ENCODE measurements at places on chromosomes 1 and 21. TPM values are rescaled to one million over a fixed set of nuclear protein-coding genes. Genes with fewer than 3 reads are reported as not detected.

- no peak for DNase-seq
Measured at GRCh38 chr21:32645261-32646182, 33.3 kb upstream of the CFAP298 start.

GRCh38 chr1:53339736-53340635 is 12.1 kb upstream of the LRP8 start:
- peak; percentile 49 for DNase-seq

GRCh38 chr1:10146391-10146790 is 64.0 kb upstream of the KIF1B start:
- DNase-seq = no peak

GRCh38 chr1:67691712-67692111 is 6.7 kb downstream of the GADD45A start:
- no peak for DNase-seq

DNA sequence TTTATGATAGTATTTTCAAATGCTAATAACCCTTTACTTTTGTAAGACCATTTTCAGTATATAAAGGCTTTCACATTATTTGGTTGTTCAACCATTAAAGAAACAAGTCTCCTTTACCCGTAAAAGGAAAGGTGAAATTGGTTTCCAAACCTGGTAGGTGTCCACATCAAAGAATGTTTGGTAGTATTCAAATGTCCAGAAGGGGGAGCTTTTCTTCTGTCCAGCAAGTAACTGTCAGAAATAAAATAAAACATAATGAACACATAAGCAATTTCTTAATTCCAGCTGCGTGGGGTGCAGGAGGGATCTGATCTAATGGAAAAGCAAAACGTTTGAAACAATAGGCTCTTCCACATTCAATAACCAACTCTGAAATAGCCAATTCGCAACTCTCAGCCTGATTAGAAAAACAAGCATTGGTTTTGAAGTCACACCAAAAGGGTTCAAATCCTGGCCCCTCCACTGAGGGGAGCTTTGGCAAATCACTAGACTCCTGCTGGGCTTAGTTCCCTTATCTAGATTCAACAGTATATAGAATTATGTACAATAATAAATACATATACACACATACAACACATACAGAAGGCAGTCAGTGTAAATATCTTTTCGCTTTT is 11.0 kb downstream of the YIPF1 start:
- DNase-seq = no peak

GRCh38 chr1:184691719-184692324 is 62.8 kb downstream of the EDEM3 start:
- no peak for DNase-seq

DNA sequence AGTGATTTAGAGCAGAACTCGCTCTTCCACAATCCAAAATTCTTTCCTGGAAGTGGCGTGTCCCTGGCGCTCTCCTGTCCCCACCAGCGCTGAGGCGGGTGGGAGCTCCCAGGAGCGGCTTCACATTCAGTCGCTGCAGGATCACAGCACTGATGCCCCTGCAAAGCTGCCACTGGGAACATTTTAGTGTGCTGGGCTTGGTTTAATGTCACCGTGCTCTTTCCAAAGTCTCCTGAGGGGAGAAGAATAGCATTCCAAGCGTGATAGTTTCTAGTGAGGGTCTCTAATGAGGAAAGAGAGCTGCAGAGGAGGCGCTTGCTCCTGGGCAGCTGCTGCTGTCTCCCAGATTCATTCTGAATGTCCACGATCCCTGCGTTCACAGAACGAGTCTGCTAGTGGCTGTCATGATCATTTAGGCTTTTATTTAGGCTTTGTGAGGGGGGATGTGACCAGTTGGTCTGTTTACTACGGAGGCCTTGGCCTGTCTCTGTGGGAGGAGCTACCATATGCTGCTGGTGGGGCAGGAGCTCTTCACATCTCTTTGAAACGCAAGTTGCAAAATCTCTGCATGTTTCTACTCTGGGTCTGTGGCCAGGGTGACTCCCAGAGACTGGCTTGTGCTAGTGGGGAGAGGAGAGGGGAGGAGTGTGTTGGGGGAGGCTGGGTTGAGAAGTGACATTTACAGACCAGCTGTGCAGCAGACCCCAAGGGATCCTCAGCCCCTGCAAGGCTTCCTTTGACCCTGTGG is 23.4 kb downstream of the OLFML3 start:
- DNase-seq = no peak

DNA sequence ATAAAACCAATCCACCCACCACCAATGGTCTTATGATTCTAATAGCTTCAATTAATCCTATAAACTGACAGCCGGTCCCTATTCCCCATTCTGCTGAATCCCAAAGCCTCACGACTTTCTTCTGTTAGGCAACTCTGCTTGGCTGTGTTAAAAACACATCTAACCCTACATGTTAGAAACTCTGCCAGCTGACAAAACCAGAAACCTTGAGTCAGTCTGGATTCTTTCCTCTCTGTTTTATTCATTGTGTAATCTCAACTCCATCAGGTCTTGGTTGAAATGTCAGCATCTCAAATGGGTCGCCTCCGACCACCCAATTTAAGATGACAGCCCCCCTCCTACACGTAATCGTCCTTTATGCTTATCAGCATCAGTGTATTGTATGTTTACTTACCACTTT is 312.1 kb downstream of the DISC1 start:
- DNase-seq = no peak

DNA sequence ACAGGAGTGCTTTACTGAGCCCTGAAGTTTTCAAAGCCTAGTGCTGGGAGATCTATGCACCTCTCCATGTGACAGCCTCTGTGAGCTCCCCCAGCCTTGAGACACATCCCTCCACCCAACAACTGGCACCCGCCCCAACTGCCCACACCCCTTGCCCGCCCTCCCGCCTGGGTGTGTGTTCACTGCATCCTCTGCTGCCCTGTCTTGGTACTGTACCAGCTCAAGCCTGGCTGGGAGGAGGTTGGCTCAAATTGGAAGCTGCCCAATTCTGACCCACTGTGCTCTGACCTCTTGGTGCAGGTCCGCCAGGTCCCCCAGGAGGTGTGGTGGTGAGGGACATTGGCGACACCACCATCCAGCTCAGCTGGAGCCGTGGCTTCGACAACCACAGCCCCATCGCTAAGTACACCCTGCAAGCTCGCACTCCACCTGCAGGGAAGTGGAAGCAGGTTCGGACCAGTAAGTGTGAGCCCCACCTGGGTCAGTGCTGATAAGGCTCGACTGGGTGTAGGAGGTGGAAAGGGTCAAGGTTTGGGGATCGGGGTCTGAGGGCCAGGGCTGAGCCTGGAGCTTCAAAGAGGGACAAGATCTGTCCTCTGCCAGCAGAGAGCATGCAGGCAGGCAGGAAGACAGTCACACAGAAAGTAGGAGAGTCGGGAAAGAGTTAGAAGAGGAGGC is 18.0 kb downstream of the TMEM81 start:
- DNase-seq = peak; percentile 67

Gene KCNAB2
- 19.3 TPM for total RNA-seq

Gene S100A14
- total RNA-seq = 3.4 TPM

Gene PTGS2
- 0.81 TPM for total RNA-seq

Gene RCSD1
- total RNA-seq = 32.7 TPM

Gene SELP
- total RNA-seq = 10.6 TPM

Gene CRYAA
- total RNA-seq = not detected

All from cardiac septum (tissue), 1 donor.